ENCODE measurements at places on chromosomes 3 and 15.

DNA sequence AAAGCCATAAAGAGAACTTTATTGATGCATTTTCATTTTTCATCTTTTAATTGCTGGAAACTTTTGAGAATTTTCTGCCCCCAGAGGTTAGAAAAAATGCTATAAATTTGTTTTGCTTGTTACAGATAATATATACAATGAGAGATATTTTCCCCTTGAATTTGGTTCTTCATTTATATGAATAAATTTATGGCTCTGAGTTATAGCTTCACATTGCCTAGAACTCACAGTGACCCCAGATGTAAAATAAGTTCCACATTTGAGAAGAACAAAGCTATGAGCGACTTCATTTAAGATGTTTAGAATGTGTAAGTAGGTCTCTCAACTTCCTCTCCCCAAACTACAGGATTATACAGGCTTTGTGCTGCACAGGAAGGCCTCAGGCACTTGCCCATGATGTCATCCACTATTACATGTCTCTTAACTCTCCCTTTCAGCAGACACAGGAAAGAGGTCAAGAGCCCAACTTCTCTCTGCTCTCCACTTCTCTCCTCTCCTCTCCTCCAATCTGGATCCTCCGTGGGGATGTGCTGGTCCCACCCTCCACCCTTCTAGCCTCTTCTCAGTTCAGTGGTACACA, 92.8 kb downstream of the DUT start:
- DNase-seq: no peak

GRCh38 chr3:146454796-146455195, 14.6 kb downstream of the PLSCR2 start:
- no peak for DNase-seq

DNA sequence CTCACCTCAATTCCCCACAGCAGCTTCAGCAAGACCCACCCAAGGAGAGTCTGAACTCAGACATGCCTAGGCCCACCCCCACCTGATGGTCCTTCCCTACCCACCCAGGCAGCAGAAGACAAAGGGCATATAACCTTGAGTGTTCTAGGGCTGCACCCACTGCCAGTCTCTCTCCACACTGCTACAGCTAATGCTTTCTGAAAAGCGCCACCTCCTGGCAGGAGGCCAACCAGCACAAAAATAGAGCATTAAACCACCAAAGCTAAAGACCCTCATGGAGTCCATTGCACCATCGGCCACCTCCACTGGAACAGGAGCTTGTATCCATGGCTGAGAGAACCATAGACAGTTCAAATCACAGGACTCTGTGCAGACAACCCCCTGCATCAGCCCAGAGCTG, 11.3 kb upstream of the RPL39L start:
- no peak for DNase-seq

GRCh38 chr3:188267790-188268335, 113.9 kb downstream of the LPP start:
- DNase-seq: no peak

GRCh38 chr15:48896869-48897814, 19.2 kb downstream of the EID1 start:
- no peak for DNase-seq

All from NCI-H524 treated with DMSO at 0.1 percent for 48 hours (cell line).